ENCODE measurements at places on chromosomes 1 and 21.

- no peak for DNase-seq
These were observed 318.2 kb upstream of the CAMK1G start for GRCh38 chr1:209265301-209265700.

- no peak for DNase-seq
These were observed 2.5 kb upstream of the MYBPHL start for GRCh38 chr1:109309347-109309746.

- no peak for DNase-seq
These were observed 738.4 kb downstream of the MATN1 start for GRCh38 chr1:29984862-29985605.

GRCh38 chr21:37337831-37338230 is 28.7 kb upstream of the DYRK1A start:
- DNase-seq, result no peak

- no peak for DNase-seq
These were observed 120.4 kb upstream of the GREM2 start for GRCh38 chr1:240732390-240732789.

DNA sequence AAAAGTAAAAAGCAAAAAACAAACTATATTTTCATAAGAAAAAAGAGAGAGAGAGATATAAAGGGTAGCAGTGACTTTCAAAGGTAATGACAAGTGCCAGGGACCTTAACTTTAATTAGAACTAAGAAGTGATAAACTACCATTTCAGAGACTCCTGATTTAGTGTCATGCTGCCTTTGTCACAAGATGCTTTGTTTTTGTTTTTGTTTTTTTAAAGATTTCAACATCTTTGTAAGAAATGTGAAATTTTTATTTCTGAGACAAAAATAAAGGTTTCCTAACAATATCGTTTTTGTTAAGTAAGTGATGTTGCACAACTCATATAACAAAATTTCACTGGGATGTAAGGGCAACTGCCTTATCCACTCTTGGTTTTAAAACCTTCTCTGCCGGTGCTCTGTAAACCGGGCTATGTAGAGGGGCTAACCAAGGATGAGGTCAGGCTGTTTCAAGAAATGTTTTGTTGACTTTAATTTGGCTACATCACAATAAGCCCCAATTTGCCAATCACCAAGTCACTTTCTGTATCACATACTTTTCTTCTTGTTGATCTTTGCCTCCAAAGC is 35.2 kb upstream of the SYT2 start:
- no peak for DNase-seq

DNA sequence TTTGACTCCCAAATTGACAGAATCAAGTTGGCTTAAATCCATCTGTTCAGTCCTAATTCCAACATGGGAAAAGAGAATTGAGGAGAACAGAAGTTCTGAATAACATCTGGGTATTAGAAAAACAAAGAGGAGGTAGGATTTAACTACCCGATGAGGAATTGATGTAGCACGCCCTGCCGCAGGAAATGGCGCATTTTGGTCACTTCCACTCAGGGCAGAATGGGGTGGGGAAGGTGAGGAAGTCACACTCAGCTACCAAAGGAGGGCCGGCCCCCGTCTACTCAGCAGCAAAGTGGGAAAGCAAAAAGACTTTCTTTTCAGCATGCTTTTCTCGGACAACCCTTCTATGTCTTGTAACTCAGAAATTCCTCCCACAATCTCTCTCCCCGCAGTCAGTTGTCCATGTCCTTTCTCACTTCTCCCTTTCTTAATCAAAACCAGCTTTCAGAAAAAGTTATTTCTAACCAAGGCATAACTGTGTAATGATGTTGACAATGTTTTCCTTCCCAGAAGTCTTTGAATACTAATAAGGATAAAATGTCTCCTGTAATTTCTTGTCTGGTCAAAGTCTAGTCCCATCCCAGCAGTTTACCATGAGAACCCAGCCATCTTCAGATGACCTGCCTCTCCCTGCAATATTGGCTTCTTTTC is 60.5 kb upstream of the SIPA1L2 start:
- no peak for DNase-seq

DNA sequence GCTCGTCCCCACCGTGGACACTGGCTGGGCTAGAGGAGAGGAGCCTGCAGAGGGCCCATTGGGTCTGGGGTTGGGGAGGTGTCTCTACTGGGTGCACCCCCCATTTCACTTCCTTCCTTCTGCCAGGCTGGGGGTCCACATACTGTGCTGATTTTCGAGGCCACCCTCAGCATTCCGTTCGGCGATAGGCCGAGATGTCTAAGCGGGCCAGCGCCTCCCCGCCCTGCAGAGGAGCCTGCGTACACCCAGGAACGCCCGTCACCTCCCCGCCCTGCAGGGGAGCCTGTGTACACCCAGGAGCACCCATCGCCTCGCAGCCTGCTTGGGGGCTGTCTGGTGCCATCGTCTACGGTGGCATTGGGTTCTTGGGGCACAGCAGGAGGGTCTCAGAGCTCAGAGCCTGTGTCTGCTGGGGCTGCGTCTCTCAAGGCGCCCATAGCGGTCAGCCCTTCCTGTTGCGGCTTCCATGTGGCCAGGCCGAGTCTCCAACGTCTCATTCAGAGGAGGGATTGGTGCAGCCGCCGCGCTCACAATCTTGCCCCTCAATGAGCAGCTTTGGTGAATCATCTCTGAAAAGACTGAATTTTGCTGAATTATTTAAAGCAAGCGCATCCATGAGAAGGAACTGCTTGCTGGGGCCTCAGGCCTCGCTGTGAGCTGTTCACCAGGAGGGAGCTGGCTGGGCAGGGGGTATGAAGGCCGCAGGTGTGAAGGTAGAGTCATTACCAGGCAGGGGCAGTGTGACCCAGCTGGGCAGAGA is 30.7 kb upstream of the AGPAT3 start:
- DNase-seq, result no peak

- DNase-seq, result no peak
These were observed 146.3 kb downstream of the HLX start for GRCh38 chr1:221025501-221025900.

DNA sequence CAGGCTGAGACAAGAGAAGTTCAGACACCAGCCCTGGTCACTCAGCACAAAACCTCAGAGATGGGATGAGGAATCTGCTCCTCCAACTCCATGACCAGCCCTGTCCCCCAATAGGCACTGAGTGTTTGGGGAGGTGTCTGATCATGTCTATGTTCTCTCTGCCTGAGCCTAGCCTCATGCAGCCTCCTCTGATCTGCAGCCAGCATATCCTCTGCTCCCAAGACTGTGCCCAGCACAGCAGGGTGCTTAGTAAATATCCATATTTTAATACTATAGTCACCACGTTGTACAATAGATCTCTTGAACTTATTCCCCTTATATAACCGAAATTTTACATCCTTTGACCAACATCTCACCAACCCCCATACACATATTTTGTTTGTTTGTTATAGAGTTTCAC is 202.9 kb downstream of the MATN1 start:
- no peak for DNase-seq

GRCh38 chr21:35974775-35975174 is 85.6 kb downstream of the SETD4 start:
- DNase-seq, result no peak

- no peak for DNase-seq
These were observed 1.4 kb downstream of the NCAM2 start for GRCh38 chr21:20999659-21000058.

DNA sequence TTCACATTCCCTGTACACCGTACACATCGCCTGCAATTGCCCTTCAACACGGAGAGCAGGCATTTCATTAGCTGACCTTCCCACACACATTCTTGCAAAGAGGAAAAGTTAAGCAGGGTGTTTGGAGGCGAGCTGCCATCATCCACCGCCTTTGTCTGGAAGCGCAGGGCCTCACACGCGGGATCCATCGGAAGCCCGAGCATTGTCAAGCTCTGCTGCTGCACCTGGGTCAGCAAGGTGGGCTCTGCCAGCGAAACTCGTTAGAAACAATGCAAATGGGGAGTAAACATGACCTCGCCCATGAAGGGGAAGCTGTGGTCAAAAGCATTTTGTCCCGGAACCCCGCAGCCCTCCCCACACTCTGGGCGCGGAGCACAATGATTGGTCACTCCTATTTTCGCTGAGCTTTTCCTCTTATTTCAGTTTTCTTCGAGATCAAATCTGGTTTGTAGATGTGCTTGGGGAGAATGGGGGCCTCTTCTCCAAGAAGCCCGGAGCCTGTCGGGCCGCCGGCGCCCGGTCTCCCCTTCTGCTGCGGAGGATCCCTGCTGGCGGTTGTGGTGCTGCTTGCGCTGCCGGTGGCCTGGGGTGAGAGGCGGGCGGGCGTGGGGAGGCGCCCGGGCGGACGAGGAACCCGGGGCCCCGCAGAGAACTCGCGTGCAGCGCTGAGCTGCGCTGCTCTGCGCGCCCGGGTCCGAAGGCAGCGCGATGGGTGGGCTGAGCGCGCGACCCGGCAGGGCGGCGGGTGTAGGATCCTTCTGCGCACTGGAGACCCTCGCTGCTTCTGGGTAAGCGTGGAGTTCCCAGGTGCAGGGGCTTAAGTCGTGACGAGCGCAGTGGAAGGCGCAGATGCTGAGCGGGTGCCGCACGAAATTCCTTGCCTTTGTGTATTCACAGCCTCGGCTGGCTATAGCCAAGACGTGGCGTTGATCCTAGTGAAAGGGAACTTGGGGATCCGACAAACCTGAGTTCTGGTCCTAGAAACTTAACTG is at the start of gene CR1:
TSS of gene CR1 (plus strand) at position 357 of the 992 bp plus-strand sequence. CDS start at position 468, 111 bp downstream.
- DNase-seq, result no peak

DNA sequence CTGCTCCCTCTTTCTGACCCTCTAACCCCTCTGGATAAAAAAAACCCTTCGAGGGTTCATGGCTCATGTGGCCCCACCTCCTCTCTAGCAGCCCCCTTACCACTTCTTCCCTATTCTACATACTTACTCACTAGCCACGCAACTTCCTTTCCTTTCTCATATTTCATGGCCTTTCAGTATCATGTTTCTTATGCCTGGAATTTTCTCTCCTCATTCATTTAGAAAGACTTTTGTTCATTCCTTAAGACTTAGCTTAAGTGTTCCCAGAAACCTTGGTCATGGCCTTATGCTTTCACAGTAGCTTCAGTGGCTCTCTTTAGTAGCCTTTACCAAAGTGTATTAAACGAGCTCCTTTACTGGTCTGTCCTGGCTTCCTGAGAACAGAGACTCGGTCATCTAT is 6.1 kb downstream of the ACP6 start:
- DNase-seq, result no peak

GRCh38 chr1:18967066-18967690 is 10.7 kb upstream of the IFFO2 start:
- DNase-seq, result no peak

- no peak for DNase-seq
These were observed 62.3 kb downstream of the EIF4G3 start for GRCh38 chr1:21114431-21114830.

DNA sequence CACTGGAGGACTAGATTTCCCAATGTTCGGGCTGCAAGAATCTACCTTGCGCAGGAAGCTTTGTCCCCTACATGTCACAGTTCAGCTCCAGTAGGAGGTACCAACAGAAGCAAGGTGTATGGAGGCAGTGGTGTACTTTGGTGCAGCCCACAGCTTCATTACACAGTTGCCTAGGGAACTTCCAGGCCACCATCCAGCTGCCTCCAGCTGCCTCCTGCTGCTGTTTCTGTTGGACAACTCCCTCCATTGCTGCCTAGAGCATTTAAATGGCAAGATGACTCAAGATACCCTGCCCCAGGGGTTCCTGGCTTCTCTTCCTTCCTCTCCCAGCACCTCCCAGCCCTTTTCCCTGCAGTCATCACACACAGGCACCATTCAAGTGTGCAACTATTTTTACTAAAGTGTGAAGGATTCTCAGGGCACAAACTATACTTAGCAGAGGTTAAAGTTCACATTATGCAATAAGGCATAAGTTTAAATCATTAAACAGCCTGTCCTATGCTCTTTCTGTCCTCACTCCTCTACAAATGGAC is 39.0 kb upstream of the ATP1A1 start:
- DNase-seq, result no peak

DNA sequence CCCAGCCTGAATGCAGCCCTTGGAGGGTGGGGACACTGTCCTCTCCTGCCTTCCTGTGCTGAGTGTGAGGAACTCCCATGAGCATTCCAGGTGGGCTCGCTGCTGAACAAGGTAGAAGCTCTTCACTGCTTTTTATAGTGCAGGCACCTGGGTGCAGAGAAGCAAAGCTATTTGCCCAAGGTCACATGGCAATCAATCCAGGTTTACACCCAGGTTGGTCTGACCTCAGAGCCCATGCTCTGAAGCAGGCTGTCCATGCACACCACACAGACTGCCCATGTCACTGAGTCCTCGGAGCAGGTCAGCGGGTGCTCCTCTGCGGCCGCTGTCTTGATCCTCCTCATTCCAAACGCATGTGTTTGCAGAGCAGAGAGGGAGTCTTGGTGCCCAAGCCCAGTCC is 323.4 kb upstream of the VAMP3 start:
- DNase-seq, result no peak

GRCh38 chr1:1170215-1171091 is 3.2 kb upstream of the TTLL10 start:
- no peak for DNase-seq

DNA sequence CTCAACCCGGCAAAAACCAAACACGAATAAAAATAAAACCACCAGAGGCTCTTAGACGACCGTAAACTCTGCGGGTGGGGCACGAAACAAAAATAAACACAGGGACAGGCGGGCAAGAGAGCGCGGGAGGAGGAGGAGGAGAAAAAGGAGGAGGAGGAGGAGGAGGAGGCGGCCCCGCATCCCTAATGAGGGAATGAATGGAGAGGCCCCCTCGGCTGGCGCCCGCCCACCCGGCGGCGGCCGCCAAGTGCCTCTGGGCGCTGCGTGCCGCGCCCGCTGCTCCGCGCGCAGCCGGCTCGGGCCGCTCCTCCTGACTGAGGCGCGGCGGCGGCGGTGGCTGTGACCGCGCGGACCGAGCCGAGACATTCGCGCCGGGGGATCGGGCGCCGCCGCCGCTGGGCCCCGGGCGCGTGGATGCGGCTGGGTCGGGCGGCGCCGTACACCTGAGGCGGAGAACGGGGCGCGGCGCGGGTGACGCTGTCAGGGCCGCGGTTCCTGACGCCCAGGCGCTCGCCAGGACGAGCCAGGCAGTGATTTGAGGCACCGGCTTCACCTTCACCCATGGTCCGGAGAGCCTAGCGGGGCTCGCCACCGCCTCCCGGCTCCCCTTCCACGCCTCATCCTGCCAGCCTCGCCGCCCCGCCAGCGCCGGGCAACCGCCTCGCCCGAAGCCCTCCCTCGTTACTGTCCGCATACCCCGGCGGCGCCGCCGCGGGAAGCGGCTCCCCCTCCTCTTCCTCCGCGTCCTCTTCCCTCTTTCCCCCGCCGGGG is at the start of gene MARK1:
TSS of gene MARK1 (plus strand) at position 229 of the 771 bp plus-strand sequence. CDS start 687 bp downstream, outside the sequence.
- no peak for DNase-seq

- no peak for DNase-seq
These were observed 396 bp downstream of the ATP5PB start for GRCh38 chr1:111449703-111450017.

GRCh38 chr1:116428576-116428975 is 55.5 kb downstream of the ATP1A1 start:
- no peak for DNase-seq

GRCh38 chr1:212257157-212257556 is 28.1 kb upstream of the PPP2R5A start:
- no peak for DNase-seq

Data from activated CD8-positive, alpha-beta memory T cell treated with anti-CD3 and anti-CD28 coated beads for 4 hours (primary cell).